ENCODE measurements at places on chromosomes 6 and 20.

DNA sequence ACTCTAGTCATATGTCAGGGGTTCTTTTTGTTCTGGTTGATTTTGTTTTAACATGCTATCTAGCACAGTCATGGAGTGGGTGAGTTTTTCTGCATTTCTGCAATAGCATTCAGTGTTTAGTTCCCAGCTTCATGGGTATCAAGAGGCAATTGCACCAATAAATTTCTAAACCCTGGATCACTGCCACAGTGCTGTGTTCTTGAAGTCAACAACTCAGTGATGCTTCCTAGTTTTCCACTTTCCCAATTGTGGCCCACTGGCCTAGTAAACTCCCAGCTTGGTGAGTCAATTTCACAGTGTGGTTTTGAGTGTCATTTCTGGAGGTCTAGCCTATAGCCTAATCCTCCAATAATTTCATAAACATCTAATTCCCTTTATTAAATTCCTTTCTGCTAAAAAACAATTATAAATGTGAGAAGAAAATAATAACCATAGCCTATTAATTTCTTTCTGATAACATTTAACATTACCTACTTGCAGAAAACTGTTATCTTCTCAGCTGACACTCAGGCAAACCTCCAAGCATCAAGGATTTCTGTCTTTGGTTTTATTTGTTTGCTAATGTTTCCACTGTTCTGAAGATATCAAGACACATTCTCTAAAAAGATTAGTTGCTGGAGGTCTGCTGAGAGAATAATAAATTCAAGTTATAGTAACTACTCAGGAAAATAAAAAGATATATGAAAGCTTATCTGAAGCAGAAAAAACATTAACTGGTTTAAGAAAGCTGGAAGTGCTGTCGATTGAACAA, 89.9 kb downstream of the PDE7B start:
- DNase-seq = no peak

DNA sequence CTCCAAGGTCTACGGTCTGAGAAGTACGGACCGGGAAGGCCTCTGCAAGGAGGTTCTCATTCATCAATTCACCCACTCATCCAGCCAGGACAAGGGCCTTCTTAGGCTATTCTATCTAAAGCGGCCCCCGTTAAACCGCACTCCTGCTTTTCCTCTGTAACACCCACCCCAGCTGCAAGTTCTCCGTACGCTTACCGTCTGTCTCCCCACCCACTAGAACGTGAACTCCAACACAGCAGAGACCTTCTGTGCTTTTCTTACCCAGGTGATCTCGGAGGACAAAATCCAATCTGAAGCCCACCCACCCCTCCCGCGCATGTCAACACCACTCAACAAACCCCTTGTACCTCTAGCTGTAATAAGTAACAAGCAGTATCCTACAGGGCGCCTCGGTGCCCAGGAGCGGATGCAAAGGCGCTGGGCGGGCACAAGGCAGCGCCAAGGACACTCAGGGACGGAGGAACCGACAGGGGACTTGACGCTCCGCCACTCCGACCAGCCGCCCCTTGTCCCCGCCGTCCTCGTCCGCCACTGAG, 351 bp downstream of the AURKA start:
- no peak for DNase-seq

DNA sequence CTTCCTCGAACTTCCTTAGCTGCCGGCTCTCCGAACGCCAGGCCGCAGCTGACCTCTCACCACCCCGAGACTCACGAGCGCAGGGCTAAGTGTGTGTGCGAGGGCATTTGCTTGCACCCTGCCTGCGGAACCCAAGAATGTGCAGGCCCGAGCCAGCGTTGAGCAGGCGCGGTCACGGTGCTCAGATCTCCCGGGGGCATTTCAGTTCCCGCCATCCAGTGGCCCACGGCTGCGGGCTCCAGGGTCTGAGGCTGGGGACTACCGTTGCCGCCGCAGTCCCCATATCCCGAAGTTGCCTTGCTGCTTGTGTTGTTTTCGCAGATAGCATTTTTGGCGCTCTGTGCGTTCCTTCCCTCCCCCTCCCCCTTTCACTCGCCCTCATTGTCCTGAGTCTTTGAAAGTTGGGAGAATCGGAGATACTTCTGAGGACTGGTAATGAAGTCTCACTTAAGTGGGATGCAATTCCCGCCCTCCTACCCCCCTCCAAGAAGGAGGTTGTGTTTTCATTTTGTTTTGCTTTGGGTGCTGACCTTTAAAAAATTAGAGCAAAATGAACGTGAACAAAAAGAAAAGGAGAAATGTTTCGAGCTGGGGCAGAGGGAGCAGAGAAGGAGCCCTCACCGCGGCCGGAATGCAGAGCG, 1.7 kb downstream of the NR2E1 start:
- peak; percentile 59 for DNase-seq

DNA sequence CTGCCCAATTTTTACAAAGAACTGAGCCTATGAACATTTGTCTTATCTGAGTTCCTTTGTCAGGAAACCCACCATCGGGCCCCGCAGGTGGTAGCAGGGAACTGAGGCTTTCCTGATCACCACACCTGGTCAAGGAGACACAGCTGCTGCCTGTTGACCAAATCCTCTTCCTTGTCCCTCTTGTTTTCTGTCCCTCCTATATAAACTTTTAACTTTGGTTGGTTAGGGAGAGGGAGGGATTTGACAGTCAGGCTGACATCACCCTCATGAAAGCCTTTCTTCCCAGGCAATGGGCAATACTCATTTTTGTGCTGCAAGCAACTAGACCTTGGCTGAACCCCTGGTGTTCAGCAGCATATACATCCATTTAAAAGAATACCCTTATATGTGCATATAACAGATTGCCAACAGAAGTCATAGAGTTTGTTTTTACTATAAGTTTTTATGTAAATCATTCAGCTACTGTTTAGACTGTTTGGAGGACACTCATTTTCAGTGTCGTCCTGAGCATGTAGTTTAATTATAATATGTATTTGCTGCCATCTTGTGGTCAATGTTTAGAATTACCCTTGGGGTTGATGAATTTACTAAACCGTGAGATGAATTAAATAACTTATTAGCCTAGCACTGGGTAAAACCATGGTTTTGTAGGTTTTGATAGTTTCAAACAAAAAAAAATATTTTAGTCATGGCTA, 17.0 kb downstream of the CRISP1 start:
- DNase-seq = peak; percentile 46

DNA sequence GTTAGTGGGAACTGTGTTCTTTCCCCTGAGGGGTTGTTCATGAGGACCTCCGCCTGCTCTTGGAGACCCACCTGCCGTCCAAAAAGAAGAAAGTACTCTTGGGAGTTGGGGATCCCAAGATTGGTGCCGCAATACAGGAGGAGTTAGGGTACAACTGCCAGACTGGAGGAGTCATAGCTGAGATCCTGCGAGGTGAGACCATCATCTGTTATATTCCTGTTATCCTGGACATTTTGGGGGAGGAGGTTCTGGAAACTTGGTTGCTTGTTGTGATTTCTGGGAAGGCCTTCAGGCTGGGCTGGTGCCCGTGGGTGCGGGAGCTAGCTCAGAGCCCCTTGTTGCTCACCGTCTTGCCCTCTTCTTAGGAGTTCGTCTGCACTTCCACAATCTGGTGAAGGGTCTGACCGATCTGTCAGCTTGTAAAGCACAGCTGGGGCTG, 2.0 kb downstream of the NOP56 start:
- DNase-seq = no peak

DNA sequence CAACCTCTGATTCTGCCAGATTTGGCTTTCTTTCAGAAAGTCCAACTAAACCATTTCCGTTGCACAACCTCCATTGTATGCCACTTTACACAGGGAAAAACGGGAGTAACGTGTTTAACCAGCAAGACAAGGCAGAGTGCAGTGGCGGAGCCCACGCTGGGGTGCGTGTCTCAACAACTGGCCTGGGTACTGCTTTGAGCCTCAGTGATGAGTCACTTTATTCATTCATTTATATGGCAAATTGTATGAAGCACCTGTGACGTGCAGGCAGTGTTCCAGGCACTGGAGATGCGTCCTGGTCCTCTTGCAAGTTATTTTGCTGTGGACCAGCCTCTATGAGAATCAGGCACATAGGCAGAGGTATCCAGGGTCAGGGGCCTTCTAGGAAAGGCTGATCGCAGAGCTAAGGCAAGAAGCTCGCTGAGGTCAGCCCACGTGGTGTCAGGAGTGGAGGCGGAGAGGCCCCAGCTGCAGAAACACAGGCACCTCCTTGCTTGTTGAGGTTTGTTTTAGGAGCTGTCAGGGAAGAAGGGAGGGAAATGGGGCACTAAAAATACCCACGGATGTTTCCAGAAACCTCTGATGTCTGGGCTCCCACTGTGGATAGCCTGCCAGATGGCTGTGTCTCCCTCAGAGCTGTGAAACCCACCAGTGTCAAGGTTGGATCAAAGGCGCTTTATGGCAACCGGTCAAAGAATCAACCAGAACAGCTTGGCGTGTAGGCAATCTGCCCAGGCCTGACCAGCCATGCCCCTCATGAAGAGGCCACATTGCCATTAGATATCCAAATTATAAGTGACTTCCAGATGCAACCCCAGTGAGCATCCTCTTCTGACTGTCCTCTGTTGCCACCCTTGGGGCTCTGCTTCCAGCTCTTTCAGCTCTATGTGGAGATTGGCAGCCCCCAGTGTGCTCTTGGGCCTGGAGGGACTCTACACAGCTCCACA, 157.2 kb downstream of the CD83 start:
- no peak for DNase-seq

DNA sequence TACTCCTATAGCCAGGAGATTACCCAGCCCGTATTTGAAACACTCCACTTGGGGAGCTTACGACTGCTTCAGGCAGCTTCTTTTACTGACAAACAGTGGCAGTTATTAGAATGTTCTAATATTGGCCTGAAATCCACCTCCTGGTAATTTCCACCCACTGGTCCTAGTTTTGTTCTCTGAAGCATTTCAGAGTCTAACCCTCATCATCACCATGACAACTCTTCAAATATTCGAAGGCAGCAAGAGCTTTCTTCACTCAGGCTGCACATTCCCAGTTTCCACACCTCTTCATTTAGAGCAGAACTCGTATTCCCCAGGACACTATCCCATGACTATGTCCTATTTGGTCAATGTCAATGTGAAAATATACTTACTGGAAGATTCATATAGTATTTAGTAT, 325.6 kb downstream of the UBE3D start:
- DNase-seq = no peak

- DNase-seq = no peak
Observed at GRCh38 chr6:16503241-16503775, 258.0 kb downstream of the ATXN1 start.

GRCh38 chr6:129592516-129593232, 117.3 kb downstream of the ARHGAP18 start:
- DNase-seq = no peak

DNA sequence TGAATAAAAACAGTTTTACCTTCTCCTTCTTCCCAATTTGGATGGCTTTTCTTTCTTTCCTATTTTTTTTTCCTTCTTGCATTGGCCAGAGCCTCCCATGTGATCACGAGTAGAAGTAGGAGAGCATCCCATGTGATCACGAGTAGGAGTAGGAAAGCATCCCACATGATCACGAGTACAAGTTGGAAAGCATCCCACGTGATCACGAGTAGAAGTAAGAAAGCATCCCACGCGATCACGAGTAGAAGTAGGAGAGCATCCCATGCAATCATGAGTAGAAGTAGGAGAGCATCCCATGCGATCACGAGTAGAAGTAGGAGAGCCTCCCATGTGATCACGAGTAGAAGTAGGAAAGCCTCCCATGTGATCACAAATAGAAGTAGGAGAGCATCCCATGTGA, 218.6 kb downstream of the DLL1 start:
- DNase-seq = no peak

- peak; percentile 38 for DNase-seq
Observed at GRCh38 chr6:43860285-43860684, 90.3 kb downstream of the VEGFA start.

DNA sequence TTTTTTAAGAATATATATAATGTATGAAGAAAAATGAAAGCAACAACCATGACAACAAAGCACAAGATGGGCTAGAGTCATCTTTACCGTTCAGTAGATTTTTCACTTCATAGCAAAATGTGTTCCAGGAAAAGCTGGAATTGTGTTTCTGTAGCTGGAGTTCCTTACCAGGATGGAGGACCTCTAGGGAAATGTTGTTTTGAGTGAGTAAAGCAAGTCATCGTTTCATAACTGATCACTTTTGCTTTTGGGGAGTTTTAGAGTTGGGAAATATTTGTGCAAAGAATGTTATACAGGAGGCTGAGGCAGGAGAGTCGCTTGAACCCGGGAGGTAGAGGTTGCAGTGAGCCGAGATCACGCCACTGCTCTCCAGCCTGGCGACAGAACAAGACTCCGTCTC, 151.6 kb downstream of the SASH1 start:
- DNase-seq = no peak

DNA sequence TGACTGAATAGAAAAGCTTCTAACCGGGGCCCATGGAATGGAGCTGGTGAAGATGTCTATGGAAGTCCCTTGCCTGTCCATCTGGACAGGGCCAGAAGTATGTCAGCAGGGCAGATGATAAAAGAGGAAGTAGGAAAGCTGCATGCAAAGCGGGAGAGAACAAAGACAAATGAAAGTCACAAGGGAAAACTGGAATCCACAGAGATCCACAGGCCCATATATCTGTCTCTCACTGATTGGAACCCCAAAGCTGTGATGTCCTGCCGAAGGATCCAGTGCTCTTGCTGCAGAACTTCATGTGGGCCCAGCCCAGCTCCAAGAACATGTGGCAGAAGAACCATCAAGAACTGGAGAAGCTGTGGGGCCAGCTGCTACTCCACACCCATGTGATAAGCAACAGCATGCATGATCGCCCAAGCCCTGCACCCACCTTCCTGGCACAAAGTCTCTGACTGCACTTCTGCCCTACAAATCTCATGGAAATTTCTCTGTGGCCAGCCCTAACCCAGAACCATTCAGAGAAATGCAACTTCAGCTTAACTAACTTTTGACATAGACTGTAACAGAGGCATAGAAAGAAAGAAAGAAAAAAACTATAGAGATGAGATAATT, 716.0 kb downstream of the KIF16B start:
- no peak for DNase-seq

DNA sequence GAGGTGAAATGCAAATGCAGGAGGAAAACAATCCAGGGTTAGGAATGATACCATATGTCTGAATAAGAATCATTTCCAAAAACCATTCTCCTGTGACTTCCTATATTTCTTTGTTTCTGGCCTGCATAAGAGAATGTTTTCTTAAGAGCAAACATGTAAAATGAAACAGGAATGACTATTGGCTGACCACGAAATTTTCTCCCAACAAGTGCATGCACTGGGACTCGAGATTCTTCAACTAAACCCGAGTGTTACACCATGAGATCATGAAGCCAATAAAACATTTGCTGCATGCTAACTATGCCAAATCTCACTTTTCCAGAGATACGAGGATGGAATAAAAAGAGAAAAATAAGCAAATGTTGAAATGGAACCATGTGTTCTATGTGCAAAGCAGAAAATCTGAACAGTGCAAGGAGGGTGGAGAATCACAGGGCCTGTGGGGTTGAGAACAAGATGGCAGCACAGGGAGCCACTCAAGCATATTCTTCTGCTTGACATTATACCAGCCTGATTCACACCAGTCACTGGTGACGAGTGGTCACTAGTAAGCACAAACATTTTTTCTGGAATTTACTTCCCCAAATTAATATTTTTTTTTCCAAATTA, 212.2 kb upstream of the FOXA2 start:
- DNase-seq = no peak

All from iPS-NIHi11 (cell line).